Left hindlimb (tissue), 1 donor: ENCODE measurements at places on chromosomes 1 and 21.

- peak; percentile 13 for DNase-seq
Observed at GRCh38 chr21:42561762-42562650, 48.4 kb downstream of the SLC37A1 start.

DNA sequence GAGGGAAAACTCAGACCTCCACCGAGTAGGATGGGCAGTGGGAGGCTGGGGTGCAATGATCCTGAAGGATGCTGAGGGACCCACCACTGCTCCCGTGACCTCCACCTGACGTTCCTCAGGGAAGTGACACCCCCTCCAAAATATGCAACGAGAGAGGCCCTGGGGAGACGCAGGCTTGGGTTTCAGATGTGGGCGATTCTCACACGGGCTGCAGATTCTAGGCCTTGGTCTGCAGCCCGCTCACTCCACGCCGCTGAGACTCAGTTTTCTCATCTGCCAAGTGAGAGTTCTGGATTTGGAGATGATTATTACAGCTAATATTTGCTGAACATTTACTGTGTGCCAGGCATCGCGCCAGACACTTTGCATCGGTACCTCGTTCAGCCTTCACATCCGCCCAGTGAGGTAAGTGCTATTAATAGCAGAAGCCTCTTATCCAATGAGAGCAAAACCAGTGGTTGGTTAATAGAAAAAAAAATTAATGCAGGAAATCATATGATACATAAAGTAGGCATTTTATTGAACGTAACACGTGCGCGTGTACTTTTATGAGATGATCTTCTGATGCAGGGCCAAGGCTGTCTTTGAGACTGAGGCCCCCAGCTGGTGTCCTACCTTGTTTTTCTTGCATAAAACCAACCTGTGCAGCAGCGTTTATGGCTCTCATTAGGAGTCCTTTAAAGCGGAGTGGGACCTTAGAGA, 102.0 kb upstream of the RUNX3 start:
- peak; percentile 79 for DNase-seq

DNA sequence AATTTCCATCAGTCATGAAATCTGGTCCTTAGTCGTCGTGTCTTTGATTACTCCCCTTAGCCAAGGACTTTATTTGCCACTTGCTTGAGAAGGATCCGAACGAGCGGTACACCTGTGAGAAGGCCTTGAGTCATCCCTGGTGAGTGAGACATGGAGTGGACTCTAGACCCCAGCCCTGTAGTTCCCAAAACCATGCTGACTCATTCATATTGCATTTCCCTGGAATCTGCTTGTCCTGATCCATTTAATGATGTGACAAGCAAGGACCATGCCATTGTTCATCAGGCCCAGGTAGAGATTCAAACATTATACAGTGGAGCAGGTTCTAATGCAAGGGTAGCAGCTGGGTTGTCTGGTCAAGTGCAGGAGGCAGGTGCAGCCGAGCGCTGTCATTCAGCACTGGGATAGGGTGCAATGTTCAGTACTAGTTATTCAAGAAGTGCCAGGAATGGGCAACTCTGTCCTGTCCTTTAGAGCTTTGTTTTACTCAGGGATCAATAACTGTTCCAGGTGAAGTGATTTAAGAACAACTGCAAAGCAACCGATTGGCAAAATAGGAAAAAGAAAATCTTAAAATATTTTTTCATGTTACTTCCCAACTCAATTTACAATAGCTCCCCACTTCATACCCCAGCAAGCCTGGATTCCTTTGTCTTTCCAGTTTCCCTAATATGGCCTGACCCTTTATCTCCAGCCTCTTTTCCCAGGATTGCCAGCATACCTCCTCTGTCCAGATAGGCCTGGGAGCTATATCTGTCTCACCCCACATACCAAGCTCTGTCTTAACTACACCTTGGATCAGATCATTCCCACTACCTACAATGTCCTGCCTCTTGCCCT, 26.5 kb downstream of the CAMK1G start:
- DNase-seq: no peak

GRCh38 chr1:22131875-22132486, 10.9 kb downstream of the WNT4 start:
- no peak for DNase-seq

- no peak for DNase-seq
Observed at GRCh38 chr1:32806290-32806689, 10.9 kb downstream of the YARS1 start.

DNA sequence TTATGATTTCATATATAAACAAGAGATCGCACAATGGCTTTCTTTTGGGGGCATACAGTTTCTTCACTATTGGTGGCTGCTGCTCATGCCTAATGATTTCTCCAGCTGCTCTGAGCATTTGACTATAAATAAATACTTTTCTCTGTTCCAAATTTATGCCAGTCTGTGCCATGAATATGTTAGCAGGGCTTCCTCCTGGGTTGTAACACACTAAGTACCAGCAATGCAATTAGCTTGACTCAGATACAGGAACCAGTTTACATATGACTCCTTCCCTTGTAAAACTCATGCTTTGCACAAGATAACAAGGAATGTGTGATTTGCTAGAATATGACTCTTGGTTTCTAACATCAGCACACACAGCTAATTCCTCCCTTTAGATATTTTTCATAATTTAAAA, 1629.7 kb downstream of the NCAM2 start:
- DNase-seq: no peak

- DNase-seq: no peak
Observed at GRCh38 chr1:229433364-229434004, 410 bp downstream of the ACTA1 start.

- no peak for DNase-seq
Observed at GRCh38 chr1:84436876-84437655, 38.8 kb downstream of the DNASE2B start.

GRCh38 chr21:17736072-17736471, 83.1 kb downstream of the C21orf91 start:
- DNase-seq: no peak

GRCh38 chr1:245142976-245143375, 11.8 kb upstream of the KIF26B start:
- no peak for DNase-seq

DNA sequence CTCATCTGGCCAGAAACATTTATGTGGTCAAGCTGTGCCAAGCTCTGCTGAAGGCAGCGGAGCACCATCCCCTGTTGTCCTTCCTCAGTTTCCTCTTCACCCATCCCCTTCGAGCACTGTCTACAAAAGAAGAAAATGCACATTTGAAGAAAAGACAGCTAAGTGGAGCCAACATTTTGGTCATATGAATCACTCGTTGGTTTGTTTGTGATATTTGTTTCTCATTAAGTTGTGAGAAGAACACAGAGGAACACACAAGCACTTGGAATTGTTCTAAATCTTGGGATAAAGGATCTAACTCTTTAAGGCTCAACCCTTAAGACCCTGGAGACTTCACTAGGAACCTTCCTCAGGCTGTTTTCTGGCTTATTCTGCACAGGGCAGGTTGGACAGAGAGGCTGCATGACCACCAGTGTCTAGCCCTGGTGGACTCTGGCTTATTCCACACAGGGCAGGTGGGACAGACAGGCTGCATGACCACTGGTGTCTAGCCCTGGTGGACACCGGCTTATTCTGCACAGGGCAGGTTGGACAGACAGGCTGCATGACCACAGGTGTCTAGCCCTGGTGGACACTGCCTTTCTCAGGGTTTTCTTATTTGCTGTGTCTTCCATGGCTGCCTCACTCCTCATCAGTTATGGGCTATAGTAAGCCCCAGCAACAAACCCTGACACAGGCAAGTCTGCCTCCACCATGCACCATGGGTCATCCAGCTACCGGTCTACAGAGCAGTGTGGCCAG, 35.3 kb upstream of the COL6A2 start:
- DNase-seq: no peak

DNA sequence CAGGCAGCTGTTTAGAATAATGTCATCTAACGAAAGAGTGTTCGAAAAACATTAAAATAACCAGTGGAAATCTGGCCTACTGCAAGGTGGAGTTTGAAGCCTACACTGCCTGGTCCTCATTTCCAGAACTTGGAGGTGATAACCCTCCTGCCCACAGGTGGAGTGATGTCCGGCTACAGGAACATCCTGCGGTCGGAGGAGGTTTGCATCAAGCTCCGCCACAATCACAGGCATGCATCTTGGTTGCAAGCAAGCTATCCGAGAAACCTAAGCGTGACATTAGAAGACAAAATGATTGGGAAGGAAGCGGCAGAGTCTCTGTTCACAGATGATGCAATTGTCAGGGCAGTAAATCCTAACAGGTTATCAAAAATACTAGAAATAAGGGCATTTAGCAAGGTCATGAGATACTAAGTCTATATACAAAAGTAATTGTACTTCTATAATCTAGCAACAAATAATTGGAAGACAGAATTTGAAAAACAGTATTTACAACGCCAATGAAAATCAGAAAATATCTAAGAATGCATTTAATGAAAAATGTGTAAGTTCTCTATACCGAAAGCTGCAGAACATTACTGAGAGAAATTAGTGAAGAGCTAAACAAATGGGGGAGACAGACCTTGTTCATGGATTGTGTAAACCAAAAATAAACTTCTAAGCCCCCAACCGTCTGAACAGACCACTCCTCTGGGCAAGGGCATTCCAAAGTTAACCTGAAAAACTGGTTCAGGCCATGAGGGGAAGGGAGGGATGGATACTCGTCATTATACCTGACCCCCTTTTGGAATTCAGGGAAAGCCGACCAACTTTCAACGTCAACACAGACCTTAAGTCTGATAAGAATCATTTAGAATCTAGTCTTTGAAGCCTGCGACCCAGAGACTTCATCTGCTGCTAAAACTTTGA, 4.7 kb upstream of the SLC19A1 start:
- peak; percentile 8 for DNase-seq

GRCh38 chr1:3133686-3134085, 64.7 kb downstream of the PRDM16 start:
- DNase-seq: no peak

GRCh38 chr1:205661429-205662134, 18.7 kb downstream of the SLC45A3 start:
- DNase-seq: no peak

- DNase-seq: no peak
Observed at GRCh38 chr1:15574741-15575140, 10.1 kb downstream of the AGMAT start.

DNA sequence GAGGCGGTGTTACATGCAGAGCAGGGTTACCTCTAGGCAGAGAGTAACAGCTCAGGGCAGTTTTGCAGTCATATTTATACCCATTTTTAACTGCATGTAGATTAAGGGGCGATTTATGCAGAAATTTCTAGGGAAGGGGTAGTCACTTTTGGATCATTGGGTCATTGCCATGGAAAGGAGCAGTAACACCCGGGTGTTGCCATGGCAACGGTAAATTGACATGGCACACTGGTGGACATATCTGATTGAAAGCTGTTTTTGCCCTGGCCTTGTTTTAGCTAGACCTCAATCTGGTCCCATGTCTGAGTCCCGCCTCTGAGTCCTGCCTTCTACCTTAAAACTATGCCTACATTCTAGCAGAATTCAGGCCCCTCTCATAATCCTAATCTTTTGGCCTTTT, 11.8 kb upstream of the USP1 start:
- DNase-seq: no peak

- peak; percentile 31 for DNase-seq
Observed at GRCh38 chr1:9845914-9846313, 22.1 kb upstream of the CLSTN1 start.

DNA sequence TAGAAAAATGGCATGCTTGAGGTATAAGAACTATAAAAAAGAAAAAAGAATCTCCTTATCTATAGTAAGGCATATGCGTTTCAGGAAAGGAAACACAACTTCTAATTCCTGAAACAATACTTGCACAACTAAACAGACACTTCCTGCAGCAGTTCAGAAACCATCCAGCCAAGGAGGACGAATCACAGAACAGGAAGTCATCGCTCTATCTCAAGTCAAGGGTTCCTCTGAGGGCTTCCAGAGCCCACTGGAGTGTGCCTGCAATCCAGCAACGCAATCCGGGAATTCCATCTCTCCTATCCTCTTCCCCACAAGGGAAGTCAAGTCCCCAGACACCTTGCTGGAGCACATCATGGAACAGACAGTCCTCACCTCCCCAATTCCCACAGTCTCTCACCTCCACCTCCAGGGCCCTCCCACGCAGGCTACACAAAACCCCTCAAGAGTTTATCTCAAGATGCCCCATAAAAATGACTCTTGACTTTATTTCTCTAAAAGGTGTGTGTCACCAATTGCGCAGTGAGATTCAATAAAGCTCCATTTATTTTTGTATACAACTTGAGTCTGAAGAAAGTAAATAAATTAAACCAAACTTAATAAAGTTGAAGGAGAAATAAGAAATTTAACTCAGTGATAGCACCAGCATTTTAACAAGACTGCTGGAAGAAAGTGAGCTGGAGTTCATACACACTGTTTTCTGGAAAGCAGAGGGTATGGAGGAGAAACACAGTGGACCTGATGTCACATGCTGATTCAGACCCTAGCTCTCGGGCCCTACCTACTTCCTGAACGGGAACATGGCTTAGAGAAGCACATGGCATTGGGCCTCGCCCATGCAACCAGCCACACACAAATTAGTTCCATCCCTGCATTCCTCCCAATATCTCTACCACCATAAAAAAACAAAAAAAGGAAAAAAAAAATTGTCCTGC, 39.9 kb downstream of the SIPA1L2 start:
- no peak for DNase-seq

GRCh38 chr1:180932378-180932777, 19.7 kb downstream of the KIAA1614 start:
- DNase-seq: no peak

GRCh38 chr1:173257805-173258204, 50.7 kb upstream of the TNFSF4 start:
- DNase-seq: no peak

GRCh38 chr1:37808369-37809319, 636 bp upstream of the YRDC start:
- DNase-seq: peak; percentile 81

- DNase-seq: no peak
Observed at GRCh38 chr1:51568231-51568935, 48.5 kb upstream of the OSBPL9 start.

- peak; percentile 29 for DNase-seq
Observed at GRCh38 chr21:34074283-34075090, 1.1 kb downstream of the MRPS6 start.
